ENCODE measurements at places on chromosomes 5 and 9. TPM values are rescaled to one million over a fixed set of nuclear protein-coding genes. Genes with fewer than 3 reads are reported as not detected.

CDKN2A gene
- not detected for polyA plus RNA-seq

TSSK1B gene
- not detected for polyA plus RNA-seq

ADAMTS12 gene
- polyA plus RNA-seq = 19.4 TPM

SHOC1 gene
- polyA plus RNA-seq = 0.05 TPM

HSPA4 gene
- 89.8 TPM for polyA plus RNA-seq

SLC34A1 gene
- 1.3 TPM for polyA plus RNA-seq

TMEM174 gene
- not detected for polyA plus RNA-seq

OSMR gene
- polyA plus RNA-seq = 8.0 TPM

HTR1A gene
- not detected for polyA plus RNA-seq

RIGI gene
- polyA plus RNA-seq = 3.3 TPM

NTNG2 gene
- 0.46 TPM for polyA plus RNA-seq

ANKRD34B gene
- polyA plus RNA-seq = not detected

FREM1 gene
- 16.3 TPM for polyA plus RNA-seq

BTNL3 gene
- 0.07 TPM for polyA plus RNA-seq

CTSV gene
- polyA plus RNA-seq = 0.84 TPM

CEL gene
- polyA plus RNA-seq = 4.3 TPM
